ENCODE measurements at places on chromosomes 6 and 20.

DNA sequence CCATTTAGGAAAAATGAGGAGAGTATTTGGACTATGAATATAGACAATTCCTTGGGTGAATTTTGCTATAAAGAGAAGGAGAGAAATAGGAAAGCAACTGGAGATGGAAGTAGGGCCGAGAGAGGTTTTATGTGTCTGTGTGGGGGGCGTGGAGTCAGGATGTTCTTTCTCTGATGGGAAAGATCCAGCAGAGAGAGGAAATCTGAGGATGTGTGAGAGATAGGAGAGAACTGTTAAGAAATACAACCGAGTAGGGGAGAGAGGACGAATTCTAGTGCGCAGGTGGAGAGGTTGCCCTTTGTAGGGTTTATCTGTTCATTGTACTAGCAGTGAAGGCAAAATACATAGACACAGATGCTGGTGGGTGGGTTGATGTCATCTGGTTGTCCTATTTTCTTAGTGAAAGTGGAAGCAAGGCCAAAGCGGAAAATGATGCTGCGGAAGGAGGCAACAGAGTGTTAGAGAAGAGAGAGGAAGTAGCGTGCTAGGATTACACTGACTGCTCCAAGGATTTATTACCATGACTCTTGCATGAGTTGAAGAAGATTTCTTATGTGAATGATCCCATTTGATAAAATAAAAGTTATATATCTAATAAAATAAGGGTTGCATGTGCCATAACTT lies 57.7 kb downstream of the CLVS2 start:
- DNase-seq: no peak

DNA sequence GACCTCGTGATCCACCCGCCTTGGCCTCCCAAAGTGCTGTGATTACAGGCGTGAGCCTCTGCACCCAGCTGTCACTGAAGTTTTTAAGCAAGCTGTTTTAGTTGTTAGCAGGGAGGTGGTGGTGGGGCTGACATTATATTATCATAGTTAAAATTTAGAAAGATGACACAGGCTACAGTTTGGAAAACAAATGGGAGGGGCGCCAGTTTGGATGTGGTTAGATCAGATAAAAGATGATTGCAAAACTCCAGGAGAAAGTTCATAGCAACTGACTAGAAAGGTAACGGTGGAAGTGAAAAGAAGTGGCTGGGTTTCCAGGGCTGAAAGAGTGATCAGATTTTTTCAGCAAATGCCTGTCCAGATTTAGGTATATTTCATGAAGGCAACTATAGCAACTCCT lies 311.9 kb upstream of the CITED2 start:
- DNase-seq: no peak

DNA sequence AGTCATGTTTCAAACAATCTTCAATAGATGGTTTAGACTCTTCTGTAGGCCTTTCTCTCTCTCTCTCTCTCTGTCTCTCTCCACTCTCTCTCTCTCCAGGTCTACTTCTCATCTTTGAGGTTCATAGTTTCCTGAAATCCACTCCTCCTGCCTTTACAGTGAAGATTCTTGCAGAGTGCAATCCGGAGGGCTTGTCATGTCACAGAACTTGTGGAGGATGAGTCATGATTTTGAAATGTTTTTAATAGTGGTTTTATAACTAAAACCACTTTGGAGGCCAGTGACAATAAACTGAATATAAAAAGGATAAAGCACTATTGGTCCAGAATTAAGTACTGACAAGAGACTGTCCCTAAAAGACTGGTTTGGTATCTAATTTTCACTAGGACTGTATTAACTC lies 156.3 kb downstream of the KIF6 start:
- no peak for DNase-seq

GRCh38 chr20:35721621-35722020 lies 20.4 kb downstream of the RBM39 start:
- DNase-seq: no peak

- no peak for DNase-seq
Measured at GRCh38 chr6:111972745-111973117, 81.2 kb upstream of the CCN6 start.

DNA sequence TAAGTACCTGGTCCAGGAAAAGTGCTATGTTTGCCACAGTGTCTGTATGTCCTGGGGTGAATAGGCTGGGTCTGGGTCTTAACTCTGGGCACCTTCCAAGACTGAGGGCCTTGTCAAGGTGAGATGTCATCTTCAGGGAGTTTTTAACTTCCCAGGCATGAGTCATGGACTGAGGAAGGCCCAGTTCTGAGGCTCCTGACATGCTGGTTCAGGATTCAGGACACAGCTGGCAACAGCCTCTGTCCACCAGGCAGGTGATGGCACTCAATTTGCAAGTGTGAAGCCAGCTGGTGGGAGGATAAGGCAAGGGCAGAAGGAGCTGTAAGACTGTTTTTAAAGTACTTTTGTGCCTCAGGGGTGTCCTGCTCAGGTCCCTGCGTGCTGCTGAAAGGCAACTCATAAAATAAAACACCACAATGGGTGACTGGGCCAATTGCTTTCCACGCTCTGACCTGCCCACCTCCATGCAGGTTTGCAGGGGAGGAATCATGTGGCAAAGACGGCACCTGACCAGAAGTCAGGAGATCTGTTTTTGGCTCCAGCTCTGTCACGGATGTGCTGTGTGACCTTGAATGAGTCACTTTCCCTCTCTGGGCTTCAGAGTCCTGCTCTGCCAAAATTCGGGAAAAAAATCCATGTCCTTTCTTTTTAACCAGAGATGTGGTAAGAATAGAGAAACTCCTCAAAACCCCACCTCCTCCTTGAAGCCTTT lies 4.9 kb upstream of the PACSIN1 start:
- DNase-seq: no peak

GRCh38 chr20:61453219-61453618 lies 201.2 kb downstream of the CDH4 start:
- no peak for DNase-seq

GRCh38 chr20:6075428-6076219 lies 21.8 kb upstream of the LRRN4 start:
- no peak for DNase-seq

GRCh38 chr6:36676141-36677058 lies 2.1 kb upstream of the CDKN1A start:
- no peak for DNase-seq

- DNase-seq: no peak
Measured at GRCh38 chr20:58312836-58313235, 3.3 kb downstream of the RAB22A start.

- DNase-seq: no peak
Measured at GRCh38 chr20:42795111-42795695, 394.5 kb downstream of the PTPRT start.
